ENCODE measurements at places on chromosomes 3 and 15. TPM values are rescaled to one million over a fixed set of nuclear protein-coding genes. Genes with fewer than 3 reads are reported as not detected.

The LRRC34 gene
- polyA plus RNA-seq: 15.4 TPM

The IMPG2 gene
- 0.65 TPM for polyA plus RNA-seq

The LSAMP gene
- 90.1 TPM for polyA plus RNA-seq

The CYP1A2 gene
- polyA plus RNA-seq: not detected

The ACAD9 gene
- 36.3 TPM for polyA plus RNA-seq

The JMJD7 gene
- 25.0 TPM for polyA plus RNA-seq

The PLA2G4E gene
- polyA plus RNA-seq: not detected

The C3orf18 gene
- polyA plus RNA-seq: 32.2 TPM

The LTF gene
- 0.47 TPM for polyA plus RNA-seq

The FAM107A gene
- polyA plus RNA-seq: 55.5 TPM

GRCh38 chr3:40913641-40914040, 285.7 kb upstream of the CTNNB1 start:
- no peak for DNase-seq

DNA sequence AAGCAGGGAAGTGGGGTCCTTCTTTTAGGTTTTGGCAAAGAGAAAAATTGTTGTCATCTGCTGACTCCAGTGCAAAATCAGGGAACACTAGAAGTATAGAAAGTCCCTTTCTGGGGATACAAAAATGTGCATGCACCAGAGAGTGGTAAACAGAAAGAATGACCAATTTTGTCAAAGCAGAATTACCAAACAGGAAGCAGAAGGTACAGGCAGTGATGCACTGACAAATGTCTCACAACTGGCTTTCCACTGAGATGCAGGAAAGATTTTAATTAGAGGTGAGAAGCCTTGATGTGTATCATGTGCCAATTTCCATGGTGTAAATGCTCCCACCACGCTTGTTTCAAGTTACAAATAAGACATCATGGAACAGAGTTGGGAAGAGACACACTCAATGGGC, 66.0 kb downstream of the TRIM69 start:
- DNase-seq: no peak

- no peak for DNase-seq
Observed at GRCh38 chr15:73686781-73687256, 2.6 kb downstream of the CD276 start.

GRCh38 chr3:173411375-173411973, 13.9 kb downstream of the NLGN1 start:
- DNase-seq: no peak

GRCh38 chr3:111070772-111071256, 802 bp upstream of the NECTIN3 start:
- no peak for DNase-seq

- DNase-seq: no peak
Observed at GRCh38 chr15:96838081-96838480, 507.6 kb downstream of the NR2F2 start.

DNA sequence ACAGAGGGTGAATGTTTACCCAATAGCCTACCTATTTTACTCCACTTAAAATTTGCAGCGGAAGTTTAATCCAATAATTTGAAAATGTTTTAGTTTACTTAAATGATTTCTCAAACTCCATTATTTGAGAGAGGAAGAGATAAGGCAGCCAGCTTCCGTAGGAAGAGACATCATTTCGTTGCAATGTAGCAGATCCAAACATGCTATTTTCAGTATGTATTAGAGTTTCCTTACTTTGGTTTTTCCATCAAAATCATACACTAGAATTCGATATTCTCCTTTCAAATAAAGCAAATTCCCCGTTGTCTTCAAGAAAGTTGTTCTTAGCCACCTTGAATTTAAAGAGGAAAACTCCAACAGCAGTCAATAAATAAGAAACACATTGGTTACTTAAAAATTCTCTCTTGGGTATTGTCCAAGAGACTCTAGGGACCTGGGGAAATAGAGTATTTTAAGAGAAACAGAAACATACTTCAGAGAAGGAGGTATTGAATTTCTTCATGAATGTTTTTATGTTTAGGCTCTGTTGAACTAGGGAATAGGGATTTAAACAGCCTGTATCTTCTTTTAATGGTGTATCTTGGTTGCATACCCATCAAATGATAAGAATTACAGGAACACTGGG, 324.5 kb upstream of the GBE1 start:
- no peak for DNase-seq

- no peak for DNase-seq
Observed at GRCh38 chr3:77815467-77815866, 775.6 kb downstream of the ROBO2 start.

DNA sequence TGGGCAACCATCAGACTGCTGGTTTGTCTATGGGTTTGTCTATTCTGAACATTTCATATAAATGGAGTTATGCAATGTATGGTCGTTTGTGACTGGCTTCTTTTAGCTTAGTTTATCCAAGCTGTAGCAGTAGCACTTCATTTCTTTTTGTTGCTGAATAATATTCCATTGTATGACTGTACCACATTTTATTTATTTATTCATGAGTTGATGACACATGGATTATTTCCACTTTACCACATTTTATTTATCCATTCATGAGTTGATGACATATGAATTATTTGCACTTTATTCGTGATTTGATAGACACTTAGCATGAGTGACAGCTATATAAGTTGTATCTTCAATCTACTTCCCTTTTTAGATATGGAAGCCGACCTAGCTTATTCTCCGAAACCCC, 70.0 kb downstream of the IQGAP1 start:
- no peak for DNase-seq

GRCh38 chr3:23919628-23920027, 2.7 kb downstream of the RPL15 start:
- no peak for DNase-seq

GRCh38 chr3:125366132-125366531, 9.0 kb downstream of the ZNF148 start:
- DNase-seq: no peak

- DNase-seq: no peak
Observed at GRCh38 chr3:87625876-87626275, 349.5 kb upstream of the POU1F1 start.

GRCh38 chr3:189841473-189842205, 210.4 kb downstream of the TP63 start:
- DNase-seq: no peak

- peak; percentile 48 for DNase-seq
Observed at GRCh38 chr3:62229908-62230307, 143.4 kb downstream of the FEZF2 start.

DNA sequence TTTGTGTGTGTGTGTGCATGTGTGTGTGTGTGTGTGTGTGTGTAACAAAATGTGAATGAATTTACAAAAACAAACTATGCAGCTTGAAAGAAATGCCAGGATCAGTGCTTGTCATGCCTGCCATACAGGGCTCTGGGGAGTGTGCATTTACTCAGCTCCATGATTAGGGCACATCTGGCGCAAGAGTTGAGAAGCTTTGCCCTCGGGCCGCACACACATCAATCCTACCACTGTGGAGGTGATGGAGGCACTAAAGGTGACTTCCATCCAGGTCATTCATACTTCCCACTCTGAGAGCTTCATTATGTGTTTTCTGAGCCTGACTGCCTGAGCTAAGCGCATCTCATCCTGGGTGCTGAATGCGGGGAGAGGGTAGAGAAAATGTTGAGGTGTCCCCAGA, 72.0 kb upstream of the ZBED2 start:
- DNase-seq: no peak

DNA sequence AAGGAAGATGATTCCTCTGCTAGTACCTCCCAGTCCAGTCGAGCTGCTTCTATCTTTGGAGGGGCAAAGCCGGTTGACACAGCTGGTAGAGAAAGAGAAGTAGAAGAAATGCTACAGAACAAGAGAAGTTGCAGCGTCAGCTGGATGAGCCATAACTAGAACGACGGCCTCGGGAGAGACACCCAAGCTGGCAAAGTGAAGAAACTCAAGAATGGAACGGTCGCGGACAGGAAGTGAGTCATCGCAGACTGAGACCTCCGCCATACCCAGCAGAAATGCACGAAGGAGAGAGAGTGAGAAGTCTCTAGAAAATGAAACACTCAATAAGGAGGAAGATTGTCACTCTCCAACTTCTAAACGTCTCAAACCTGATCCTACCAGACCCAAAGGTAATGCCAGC, 19.0 kb upstream of the PARP14 start:
- DNase-seq: no peak

DNA sequence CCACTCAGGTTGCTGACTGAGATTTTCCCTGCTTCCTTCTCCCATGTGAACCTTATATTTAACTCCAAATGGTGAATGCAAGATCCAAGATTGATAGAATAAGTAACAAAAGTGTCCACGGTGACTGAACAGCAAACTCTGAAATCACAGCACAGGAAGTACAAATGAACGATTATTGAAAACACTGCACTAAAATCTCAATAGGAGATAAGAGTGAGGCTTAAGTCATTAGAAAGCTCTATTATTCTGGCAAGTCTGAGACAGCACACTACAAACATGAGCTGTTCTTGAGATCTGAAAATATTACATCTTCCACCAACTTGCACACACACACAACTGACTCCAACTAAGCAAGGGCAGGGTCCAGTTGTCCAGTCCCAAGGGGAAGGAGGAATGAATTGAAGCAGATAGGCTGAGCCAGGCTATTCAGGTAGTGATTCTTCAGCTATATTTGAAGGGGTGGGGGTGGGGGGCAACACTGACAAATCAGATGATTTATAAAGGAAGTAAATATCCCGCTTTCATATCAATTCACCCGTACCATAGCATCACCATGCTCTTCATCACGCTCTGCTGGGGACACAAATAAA, 2.9 kb downstream of the ZNF385D start:
- peak; percentile 48 for DNase-seq

GRCh38 chr3:24199775-24200247, 254.7 kb downstream of the NR1D2 start:
- DNase-seq: no peak

- no peak for DNase-seq
Observed at GRCh38 chr15:75836959-75837334, 6.3 kb upstream of the UBE2Q2 start.

- no peak for DNase-seq
Observed at GRCh38 chr3:44924457-44925084, 50.2 kb downstream of the TGM4 start.

DNA sequence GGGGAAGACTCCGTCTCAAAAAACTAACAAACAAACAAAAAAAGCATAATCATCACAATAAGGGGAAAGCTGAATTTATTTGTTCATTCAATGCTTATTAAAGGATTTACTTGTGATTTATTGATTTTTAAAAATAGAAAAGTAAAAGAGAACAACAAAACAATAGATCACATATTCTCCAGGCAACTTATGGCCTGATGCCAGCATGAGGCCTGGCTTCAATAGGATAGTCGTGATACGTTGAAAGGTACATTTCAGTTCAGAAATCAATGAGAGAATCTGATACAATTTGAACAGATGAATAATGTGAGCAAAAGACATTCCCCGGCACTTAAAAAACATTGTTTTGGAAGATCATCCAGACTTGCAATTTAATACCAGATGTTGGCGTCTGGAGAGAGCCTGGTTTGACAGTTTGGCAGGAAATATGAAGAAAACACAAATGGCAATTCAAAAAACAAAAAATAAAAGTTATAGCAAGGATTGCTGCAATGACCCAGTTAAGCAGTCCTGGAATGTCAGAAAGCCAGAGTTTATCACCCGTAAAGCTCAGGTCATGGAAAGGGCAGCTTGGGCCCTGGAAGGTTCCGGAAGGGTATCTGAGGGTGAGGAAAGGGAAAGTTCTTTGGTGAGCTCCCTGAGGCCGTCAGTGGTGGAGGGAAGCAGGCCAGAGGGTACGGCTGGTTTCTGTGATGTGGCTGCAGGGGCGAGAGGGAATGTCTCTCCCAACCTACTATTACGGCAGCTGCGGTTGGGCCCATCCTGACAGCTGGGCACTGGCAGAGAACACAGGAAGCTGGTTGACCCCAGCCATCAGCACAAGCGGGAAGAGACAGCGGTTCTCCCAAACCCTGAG, 230.2 kb upstream of the HES1 start:
- DNase-seq: peak; percentile 32

- no peak for DNase-seq
Observed at GRCh38 chr3:177689077-177689476, 491.8 kb upstream of the TBL1XR1 start.

- DNase-seq: no peak
Observed at GRCh38 chr3:189714991-189715961, 84.1 kb downstream of the TP63 start.

DNA sequence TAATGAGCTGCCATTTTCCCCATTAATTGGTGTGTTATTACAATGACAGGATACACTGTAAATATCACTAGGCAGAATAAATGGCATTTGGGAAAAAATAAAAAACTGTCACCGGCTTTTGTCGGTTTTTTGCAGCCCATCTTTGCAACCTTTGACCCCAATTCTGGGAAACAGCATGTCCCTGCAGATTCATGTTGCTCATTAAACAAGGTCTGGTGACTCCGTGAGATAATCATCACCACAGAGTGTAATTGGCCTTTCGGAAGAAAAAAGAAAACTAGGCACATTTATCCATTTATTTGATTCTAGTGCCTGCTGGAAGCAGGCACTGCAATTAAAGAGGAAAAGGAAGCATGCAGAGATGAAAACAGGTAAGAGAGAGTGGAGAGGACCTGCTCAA, 64.5 kb downstream of the TRAT1 start:
- no peak for DNase-seq

GRCh38 chr15:100732211-100733055, 130.0 kb downstream of the ASB7 start:
- no peak for DNase-seq

Measured in spinal cord (tissue), 10 donors.